ENCODE measurements at places on chromosomes 3 and 15.

DNA sequence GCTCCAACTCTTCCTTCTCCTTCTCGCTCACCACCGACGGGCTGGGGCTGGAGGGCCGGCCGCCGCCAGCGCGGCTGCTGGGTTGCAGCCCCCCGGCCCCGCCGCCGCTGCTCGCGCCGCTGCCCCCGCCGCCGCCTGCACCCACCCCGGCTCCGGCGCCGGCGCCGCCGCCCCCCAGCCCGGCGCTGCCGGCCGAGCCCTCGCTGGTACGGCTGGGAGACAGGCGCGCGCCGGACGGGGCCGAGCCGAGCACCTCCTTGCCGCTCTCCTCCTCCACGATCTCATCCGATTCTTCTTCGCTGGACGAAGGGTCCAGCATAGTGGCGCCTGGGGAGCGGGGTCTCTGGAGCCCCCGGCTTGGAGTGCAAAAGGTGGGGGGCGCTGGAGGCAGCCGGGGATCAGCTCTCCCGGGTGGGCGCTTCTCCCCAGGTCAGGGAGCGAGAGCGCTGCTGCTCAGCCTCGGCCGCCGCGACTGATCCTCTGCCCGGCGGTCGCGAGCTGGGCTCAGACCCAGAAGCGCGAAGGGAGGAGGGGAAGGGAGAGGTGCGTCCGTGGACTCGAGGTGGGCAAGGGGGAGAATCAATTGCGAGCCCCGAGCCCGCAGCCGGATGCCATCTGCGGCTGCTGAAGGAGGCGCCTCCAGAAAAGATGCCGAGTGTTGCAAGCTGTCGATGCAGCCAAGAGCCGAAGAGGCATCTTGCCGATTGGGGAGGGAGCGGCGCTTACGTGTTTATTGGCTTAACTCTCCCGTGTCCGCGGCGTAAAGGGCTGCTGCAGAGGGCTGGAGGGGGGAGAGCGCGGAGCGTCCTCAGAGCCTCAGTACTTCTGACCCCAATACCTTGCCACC is at the start of gene CADPS:
Gene CADPS (minus strand): TSS at position 706 of the 847 bp plus-strand sequence. CDS start 387 bp downstream, at position 319.
- no peak for DNase-seq

DNA sequence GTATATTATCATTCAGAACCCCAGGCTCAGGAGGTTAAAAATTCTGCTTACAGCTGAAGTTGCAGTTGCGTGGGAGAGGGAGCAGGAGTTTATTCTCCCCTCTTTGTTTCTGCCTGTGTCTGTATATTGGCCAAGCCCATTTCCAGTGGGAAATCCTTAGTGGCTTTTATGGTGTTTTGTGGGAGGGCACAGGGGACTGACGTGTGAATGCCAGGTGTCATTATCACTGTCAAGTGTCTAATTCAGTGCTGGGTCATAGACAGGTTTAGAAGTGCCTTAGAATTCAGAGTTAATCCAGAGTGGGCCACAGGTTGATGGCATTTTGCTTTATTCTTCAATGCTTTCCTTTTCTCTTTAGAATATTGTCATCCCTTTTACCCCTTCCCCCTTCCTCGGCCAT is 33.4 kb downstream of the SLCO3A1 start:
- no peak for DNase-seq

DNA sequence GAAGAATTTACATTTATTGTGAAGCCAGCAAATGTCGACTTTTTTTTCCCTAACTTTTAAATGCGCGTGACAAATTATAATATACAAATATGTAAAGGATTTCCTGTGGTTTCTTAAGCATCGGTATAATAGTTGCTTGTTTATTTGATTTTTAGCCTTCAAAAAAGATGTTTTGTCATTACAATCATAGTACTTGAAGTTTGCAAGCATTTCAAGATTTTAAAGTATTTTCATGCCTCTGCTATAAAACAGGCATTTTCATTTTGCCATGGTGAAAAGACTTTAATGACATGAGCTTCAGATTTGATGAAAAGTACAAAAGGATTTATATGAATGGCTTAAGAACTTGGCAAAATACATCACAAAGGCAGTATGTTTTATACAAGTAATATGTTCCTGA is 9.4 kb upstream of the P2RY12 start:
- DNase-seq: no peak

GRCh38 chr3:86951322-86951721 is 39.6 kb downstream of the VGLL3 start:
- no peak for DNase-seq

DNA sequence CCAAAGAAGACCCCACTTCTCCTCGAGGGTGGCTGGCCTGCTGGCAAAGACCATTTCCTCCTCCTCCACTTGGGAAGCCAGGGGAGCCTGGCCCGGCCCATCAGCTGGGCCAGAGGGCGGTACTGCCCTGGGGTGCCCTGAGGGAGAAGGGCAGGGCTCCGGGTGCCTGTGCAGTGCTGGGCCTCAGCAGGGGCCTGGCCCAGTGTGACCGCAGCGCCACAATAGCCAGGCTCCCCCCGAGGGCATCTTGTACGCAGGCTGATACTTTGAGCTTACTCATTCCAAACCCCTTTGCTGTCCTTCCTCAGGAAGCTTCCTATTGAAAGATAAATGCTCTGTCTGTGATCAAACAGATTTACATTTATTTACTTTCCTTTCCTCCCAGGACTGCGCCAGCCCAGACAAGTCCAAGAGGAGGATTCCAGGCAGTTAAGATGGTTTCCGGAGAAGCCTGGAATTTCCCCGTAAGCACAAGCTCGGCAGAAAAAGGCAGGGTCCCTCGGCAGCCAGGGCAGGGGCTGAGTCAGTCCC is 240.1 kb downstream of the XXYLT1 start:
- DNase-seq: peak; percentile 65

DNA sequence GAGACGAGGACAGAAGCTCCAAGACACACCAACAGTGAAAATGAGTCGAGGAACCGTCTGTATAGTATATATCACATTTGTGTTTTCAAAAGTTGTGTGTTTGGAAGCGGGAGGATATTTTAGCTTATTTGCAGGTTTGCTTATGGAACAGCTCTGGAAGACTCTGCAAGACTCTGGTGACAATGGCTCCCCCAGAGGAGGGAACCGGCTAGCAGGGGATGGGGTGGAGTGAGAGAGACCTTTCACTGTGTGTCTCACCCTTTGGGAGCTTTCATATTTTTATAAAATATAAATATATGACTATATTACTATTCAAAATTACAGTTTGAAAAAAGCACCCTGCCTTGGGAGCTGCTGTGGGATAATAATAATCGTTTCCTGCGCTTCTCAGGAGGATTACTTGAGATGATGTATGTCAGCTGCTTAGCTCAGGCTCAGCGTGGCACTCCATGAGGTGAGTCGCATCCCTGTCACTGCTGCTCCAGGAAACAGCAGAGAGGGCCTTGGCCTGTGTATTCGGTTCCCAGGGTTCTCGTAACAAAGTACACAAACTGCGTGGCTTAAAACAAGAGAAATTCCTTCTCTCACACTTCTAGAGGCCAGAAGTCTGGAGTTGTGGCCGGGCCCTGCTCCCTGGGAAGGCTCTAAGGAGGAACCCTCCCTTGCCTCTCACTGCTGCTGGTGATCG is 183.9 kb downstream of the FAM43A start:
- no peak for DNase-seq

- no peak for DNase-seq
Measured at GRCh38 chr15:69138963-69139362, 21.5 kb upstream of the GLCE start.

- no peak for DNase-seq
Measured at GRCh38 chr15:94602754-94603470, 371.6 kb downstream of the MCTP2 start.

GRCh38 chr3:157979022-157979421 is 127.2 kb downstream of the SHOX2 start:
- no peak for DNase-seq

DNA sequence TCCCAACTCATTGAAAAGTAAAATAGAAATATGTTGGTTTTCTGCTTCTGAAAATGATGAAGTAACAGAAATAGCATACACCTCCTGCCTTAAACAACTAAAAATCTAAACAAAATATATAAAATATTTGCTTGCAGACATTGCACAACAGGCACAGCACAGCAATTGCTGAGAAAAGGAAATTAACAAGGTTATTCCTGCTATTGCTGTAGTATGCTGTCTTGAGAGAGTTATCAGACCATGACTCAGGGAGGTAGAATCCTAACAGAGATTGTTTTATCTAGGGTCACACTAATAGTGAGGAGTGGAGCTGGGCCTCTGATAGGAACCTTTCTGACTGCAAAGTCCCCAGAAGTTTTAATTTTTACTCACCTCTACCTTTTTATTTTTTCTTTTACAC is 72.6 kb downstream of the ZBTB20 start:
- DNase-seq: no peak

GRCh38 chr3:196590279-196590678 is 21.8 kb downstream of the FBXO45 start:
- no peak for DNase-seq

- no peak for DNase-seq
Measured at GRCh38 chr3:81916890-81917289, 155.4 kb upstream of the GBE1 start.

DNA sequence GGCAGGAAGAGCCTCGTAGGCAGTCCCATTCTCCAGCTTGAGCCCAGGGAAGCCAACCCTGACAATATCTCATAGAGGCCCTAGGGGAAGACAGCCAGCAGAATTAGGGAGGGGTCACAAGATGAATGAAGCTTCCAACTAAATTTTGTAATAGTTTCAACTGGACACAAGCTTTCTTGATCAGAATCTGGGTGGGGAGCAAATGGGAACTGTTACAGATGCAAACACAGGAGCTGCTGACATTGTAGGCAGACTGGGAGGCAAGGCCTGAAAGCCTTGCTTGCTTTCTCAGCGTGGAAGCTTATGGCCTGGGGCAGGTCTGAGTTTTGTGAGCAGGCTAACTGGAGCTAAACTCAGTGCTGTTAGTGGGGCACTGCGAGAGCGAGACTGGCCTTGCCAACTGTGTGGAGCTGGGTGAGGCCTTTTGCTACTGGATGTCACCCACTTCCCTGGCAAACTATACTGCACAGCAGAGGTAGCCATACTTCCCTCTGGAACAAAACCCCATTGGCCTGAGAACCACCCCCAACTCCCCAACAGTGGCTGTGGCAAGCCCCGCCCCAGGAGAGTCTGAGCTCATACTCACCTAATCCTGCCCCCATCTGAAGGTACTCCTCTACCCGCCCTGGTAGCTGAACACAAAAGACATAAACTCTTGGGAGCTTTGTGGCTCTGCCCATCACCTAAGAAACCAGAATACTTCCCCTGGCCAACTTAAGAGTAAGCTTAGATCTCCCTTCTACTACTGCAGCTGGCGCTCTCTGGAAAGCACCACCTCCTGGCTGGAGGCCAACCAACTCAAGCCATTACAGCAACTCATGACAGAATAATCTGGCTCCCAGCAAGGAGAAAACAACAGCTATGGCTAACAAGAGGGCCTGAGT is 42.9 kb downstream of the CFAP20DC start:
- no peak for DNase-seq

DNA sequence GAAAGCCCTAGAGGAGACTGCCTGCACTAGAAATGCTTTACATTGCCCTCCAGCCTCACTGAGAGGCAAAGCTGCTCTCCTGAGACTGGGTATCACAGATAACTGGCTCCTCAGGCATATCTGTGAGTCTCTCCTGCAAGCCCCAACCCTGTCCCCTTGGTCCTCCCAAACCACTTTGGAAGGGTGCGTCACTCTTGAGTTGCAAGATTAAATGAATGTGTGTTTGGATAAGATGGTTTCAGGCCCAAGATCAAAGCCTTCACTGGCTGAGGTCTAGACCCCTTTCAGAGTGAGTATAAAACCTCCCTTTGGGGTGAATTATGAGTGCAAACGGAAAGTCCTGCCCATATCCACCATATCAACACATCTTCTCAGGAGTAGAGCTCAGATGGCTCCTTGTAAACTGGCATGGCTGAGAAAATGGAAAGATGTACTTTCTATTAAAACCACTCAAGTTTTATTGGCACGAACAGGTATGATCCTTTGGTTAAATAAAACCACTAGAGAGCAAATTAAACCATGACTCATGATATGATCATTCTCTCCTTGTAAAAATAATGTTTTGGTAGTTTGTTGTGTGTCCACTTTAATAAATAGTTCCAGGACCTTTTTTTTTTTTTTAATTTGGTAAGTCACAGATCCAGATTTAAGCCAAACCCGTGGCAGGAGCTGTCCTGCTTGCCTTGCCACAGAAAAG is 164.0 kb downstream of the CHST2 start:
- no peak for DNase-seq

DNA sequence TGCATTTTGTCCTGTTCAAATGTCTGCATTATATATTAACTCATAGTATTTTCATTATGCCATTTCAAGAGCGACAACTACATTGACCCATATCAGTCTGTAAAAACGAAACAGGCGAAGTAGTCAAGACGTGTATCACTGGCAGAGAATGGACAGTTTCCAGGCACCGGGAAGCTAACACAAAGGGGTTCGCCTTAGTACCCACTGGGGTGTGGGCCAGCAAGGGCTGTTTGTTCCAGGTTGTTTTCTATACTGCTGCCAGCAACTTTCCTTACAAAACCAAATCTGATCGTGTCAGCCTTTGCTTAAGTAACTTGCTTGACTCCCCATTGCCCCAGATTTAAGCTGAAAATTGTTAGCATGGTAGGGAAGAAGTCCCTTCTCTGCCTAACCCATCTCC is 87.1 kb downstream of the CGNL1 start:
- DNase-seq: no peak

DNA sequence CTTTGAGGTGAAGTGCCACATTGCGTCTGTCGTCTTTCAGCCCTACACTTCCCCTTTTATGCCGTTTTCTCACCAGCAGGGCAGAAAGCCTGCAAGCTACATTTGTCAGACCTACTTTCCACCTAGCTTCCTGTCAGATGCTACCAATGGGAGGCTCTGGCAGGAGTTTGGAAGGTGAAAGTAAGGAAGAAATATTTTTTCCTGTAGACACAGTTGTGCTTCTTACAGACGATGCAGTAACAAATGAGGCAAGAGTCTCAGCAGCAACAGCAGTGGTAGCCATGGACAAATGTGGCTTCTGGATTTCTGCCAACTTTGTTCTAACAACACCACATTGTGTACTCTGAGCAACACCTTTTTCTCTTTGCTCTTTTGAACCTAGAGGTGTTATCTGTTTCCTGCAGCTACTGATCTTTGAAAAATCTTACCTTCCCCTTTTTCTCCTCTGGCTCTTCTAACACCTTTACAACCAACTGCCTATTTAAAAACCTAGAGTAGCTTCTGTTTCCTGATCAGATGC is 70.6 kb upstream of the STT3B start:
- DNase-seq: no peak

GRCh38 chr15:40747685-40748631 is 7.1 kb downstream of the RMDN3 start:
- no peak for DNase-seq

DNA sequence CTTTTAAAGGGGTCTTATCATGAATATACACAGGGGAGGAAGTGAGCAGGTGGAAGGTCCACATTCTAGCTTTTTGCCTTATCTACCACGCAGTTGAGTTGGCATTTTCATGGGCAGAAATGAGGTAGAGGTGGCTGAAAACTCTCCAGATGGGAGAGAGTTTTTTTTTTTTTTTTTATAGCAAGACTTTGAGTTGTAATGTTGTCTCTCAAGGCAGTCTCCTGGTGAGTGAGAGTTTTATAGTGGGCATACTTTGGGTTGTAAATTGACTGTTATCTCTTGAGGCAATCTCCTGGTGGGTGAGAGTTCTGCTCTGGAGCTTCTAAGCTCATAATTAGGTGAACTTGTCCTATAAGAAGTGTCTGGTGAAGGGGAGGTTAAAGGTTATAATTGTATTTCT is 191.7 kb upstream of the NAALADL2 start:
- no peak for DNase-seq

All from COLO829 (cell line).